Glutamatergic neuron (in vitro differentiated cells): ENCODE measurements at places on chromosomes 5 and 9.

- no peak for DNase-seq
These were observed 466.3 kb downstream of the GADD45G start for GRCh38 chr9:90070931-90071660.

GRCh38 chr5:139438707-139439012 lies 665 bp downstream of the DNAJC18 start:
- DNase-seq: no peak

GRCh38 chr9:79257228-79257781 lies 314.5 kb upstream of the TLE4 start:
- peak; percentile 40 for DNase-seq

GRCh38 chr5:8213701-8214240 lies 344.8 kb downstream of the MTRR start:
- DNase-seq: no peak

DNA sequence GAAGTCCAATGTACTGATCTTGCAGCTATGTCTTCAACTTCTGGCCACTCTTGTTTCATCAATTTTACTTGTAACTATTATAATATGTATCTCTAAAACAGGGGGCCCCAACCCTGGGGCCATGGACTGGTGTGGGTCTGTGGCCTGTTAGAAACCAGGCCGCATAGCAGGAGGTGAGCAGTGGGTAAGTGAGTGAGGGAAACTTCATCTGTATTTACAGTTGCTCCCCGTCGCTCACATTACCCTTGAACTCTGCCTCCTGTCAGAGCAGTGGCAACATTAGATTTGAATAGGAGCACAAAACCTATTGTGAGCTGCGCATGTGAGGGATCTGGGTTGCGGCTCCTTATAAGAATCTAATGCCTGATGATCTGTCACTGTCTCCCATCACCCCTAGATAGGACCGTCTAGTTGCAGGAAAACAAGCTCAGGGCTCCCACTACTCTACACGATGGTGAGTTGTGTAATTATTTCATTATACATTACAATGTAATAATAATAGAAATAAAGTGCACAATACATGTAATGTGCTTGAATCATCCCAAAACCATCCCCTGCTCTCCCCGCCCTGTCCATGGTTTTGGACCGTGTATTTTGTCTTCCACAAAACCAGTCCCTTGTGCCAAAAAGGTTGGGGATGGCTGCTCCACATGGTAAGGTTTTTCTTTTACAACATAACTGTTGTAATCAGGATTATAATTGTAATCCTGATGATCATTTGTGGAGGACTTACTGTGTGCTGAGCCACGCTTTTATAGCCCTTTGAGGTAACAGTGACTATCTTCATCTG lies 26.9 kb upstream of the SH3PXD2B start:
- DNase-seq: no peak

- no peak for DNase-seq
These were observed 228.7 kb downstream of the ADAMTS6 start for GRCh38 chr5:65252977-65253376.

GRCh38 chr9:101795147-101795546 lies 56.7 kb upstream of the GRIN3A start:
- DNase-seq: no peak

DNA sequence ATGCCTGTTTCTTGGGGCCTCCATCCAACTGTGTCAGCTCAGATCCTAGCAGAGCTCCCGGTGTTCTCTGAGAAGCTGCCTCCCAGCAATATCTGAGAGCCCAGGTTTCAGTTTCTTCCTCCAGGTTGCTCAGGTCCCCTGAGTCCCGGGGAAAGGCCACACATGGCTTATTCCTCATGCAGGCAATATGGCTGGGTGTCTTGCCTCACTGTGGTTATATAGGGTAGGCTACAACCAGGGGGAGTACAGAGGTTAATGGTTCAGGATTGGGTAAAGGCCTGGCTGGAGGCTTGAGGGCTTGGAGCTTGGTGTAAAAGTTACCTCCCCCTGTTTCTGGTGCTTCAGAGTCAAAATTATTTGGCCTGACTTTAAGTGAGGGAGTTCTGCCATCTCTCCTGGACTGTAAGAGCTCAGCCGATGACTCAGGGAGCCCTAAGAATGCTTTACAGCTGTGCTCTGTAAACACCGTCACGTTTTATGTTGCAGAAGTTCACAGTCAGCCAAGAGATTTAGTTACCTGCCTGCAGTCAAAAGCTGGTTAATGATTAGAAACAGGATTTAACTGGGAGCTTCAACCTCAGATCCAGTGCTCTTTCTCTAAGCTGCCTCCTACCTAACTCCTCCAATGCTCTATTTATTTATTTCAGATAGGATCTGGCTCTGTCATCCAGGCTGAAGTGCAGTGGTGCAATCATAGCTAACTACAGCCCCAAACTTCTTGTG lies 24.3 kb upstream of the UBAP2 start:
- DNase-seq: peak; percentile 18

- DNase-seq: peak; percentile 41
These were observed 45.6 kb downstream of the CFAP90 start for GRCh38 chr5:7805379-7805778.

DNA sequence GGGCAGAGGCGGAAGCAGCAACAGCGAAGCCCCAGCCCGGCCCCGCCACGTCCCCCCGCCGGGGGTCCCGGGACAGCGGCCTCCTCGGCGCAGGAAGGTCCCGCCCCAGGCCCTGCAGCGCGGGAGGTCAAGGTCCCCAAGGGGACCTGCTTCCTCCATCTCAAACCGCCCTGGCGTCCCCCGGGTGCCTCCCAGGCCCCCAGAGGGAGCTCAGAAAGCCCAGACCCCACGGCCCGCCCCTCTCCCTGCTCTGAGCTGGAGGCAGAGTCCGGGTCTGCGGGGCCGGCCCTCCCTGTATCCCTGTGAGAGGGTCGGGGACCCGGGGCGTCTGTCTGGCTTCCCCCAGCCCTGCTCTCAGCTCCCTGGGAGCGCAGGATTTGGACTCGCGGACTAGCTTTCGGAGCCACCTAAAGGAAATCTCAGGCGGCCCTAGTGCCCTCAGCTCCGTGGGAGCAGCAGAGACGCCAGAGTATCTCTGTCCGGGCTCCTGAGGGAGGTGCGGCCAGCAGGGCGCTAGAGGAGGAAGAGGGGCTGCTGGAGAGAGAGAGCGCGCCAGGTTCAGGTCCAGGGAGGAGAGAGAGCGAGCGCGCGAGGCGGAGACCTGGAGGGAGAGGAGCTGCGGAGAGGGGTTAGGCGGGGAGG lies 30.7 kb downstream of the EXOC3 start:
- peak; percentile 57 for DNase-seq

- no peak for DNase-seq
These were observed 178.1 kb downstream of the SGCD start for GRCh38 chr5:156505101-156505500.

GRCh38 chr9:110104261-110104809 lies 103.6 kb downstream of the C9orf152 start:
- no peak for DNase-seq

GRCh38 chr9:21443849-21444625 lies 3.8 kb downstream of the IFNA1 start:
- no peak for DNase-seq

DNA sequence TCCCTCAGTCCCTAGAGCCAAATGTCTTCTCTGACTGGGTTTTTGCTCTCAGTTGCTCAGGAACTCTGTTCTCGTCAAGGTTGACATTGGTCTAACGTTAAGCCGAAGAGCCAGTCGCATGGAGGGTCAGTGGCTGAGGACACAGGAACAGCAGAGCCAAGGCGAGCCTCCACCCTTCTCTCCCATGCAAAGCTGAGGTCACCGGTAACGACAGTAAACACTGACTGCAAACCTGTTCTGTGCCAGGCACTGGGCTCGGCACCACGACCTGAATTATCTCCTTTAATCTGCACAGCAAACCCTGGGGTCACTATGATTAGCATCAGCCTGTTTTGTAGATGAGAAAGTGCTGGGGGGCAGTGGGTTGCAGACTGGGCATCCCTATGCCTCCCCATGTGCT lies 171.0 kb downstream of the COL23A1 start:
- no peak for DNase-seq

GRCh38 chr9:136539427-136540421 lies 6.1 kb downstream of the NOTCH1 start:
- no peak for DNase-seq

DNA sequence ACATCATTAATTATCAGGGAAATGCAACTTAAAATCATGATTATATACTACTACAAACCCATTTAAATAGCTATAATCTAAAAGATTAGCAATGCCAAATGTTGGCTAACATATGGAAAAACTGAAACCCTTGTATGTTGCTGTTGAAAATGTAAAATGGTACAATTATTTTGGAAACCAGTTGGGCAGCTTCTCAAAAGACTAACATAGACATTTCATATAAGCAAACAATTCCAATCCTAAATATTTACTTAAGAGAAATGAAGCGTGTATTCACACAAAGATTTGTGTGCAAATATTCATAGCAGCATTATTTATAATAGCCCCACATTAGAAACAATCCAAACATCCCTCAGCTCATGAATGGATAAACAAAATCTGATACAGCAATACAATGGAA lies 106.2 kb downstream of the ADAMTS12 start:
- no peak for DNase-seq

DNA sequence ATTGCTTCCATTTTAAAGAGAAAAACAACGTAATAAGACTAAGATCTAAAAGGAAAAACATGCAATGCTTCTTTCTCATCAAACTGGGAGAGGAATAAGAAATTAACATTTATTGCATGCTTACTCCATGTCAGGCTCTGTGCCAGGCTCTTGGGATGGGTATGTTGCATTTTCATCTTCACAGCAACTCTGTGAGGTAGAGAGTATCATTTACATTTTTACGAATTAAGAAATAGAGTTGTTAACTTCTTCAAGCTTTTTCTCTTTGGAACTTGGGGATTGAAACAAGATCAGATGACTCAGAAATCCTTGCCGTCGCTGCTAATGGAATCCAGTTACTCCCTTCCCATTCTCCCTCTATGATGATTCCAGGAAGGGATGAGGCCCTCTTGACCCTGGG lies 39.5 kb downstream of the PDE8B start:
- no peak for DNase-seq

GRCh38 chr5:21810737-21811316 lies 1042.3 kb downstream of the CDH12 start:
- no peak for DNase-seq

GRCh38 chr5:136892000-136892399 lies 526.7 kb upstream of the TRPC7 start:
- DNase-seq: no peak

DNA sequence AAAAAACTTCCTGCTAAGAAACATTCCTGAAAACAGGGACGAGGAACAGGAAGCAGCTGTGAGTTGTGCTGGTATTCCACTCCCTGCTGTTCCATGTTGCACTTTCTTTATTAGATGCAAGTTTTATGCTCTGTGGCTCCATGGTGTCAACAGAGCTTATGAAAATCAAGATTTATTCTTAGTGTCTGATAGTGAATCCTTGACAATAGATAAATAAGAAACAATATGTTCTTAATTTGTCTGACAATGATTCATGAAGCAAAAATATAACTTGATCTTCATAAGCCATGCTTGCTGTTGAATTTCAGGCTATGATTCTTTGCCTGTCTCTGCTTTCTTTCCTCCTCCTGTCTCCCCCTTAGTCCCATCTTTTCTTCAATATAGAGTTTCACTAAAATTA lies 119.6 kb downstream of the DROSHA start:
- DNase-seq: no peak

DNA sequence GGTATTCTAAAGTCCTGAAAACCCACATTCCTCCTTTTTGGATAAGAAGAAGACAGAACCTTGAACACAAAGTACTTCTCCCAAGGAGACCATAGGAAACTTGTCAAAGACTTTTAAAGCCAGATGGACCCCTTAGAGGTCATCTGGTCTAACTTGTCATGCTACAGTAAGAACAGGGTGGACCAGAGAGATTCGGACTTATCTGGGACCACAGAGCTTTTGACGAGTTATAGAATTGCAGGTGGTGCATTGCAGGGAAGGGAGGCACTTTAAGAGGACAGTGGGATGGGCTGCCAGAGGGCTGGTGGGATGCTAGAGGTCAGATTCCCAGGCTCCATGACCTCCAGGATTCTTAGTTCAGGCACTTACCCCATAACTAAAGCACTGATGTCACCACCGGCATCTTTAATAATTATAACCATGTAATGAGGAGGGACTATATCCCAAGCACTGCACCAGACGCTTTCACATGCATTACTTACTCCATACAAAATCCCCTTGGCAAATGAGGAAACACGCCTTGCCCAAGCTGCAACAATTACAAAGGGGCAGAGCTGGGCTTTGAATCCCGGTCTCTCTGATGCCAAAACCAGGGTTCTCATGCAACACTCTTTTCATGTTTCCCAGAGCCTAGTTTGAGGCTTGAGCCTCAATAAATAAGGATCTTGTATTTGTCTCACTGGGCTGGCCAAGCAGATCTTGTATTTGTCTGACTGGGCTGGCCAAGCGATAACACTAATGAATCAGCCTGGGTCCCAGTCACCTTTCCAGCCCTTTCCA lies 12.8 kb upstream of the GPX3 start:
- no peak for DNase-seq

DNA sequence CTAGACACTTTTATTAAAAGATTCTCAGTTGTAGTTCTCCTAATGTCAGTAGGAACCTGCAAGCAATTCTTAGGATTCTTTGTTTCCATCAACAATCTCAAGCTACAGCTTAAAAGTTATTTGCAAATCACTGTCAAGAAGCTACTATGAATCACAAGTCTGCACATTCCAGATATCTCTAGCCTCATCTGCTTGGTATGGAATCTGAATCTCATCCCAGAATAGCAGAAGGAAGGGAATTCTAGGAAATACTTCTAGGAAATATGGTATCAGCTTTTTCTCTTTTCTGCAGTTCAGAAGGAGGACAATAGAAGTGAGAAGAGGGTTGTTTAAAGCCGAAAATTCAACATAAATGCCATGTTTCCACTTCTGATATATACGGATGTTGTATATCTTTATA lies 792.2 kb upstream of the CDH9 start:
- no peak for DNase-seq

DNA sequence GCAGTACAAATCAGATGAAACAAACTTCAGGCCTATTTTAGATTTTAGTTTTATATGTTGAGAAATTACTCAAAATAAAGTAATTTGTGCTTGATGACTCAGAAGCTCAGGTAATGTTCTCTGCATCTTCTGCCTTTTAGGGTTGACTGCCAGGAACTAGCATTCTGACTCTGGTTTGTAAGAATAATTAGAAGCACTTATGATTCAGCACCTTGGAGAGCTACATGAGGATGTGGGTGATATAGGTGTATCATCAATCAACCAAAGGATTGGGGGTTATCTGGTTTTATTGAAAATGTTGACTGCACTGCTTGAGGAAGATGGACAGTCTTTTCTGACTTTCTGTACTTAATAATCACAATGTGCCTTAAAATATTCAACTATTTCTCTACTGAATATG lies 118.7 kb upstream of the SGCD start:
- DNase-seq: no peak

GRCh38 chr9:111833941-111834340 lies 39.2 kb upstream of the SHOC1 start:
- no peak for DNase-seq

GRCh38 chr9:107706701-107707427 lies 217.3 kb upstream of the KLF4 start:
- no peak for DNase-seq

GRCh38 chr5:156920042-156920860 lies 42.8 kb downstream of the TIMD4 start:
- DNase-seq: no peak

- DNase-seq: no peak
These were observed 2.7 kb downstream of the NRG2 start for GRCh38 chr5:140040358-140040757.

GRCh38 chr9:2838371-2839000 lies 5.4 kb downstream of the PUM3 start:
- DNase-seq: no peak

- DNase-seq: no peak
These were observed 24.9 kb downstream of the ROPN1L start for GRCh38 chr5:10466446-10467073.

- no peak for DNase-seq
These were observed 76.2 kb downstream of the CPLANE1 start for GRCh38 chr5:37172957-37173356.
